ENCODE measurements at places on chromosomes 2 and 18.

DNA sequence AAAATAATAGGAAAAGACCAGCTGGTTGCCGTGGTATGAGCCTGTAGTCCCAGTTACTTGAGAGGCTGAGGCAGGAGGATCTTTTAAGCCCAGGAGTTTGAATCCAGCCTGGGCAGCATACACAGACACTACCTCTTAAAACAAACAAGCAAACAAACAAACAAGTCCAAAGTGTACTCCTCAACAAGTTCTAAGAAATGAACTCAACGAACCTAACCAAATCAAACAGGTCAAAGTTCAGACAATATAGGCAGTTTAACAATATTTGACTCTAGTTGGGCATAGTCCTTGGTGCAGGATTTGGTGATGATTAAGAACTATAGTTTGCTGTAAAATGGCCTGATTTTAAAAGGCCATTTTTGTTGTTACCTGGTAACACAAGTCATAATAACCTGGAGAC lies 41.9 kb upstream of the RHOB start:
- no peak for DNase-seq

GRCh38 chr18:12056034-12056883 lies 37.4 kb upstream of the ANKRD62 start:
- no peak for DNase-seq

- no peak for DNase-seq
Observed at GRCh38 chr2:67616749-67617148, 219.6 kb downstream of the ETAA1 start.

DNA sequence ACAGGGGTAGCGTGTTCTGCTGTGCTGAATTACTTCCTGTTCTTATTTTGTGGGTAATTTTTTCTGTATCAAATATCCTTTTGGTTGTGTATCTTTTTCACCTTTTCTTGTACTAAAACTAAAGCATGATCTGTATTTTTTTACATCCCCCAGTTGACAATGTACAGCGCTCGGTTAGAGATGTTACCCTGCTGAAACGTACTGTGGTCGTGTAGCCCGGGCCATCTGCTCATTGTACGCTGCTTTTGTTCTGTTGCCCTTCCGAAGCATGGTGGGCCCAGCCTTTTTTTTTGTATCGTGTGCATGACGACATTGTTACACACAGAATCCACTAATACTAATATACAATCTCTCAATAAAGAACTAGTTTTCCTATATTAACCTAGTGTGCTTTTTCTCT lies 233.1 kb downstream of the HAUS1 start:
- DNase-seq, result no peak

DNA sequence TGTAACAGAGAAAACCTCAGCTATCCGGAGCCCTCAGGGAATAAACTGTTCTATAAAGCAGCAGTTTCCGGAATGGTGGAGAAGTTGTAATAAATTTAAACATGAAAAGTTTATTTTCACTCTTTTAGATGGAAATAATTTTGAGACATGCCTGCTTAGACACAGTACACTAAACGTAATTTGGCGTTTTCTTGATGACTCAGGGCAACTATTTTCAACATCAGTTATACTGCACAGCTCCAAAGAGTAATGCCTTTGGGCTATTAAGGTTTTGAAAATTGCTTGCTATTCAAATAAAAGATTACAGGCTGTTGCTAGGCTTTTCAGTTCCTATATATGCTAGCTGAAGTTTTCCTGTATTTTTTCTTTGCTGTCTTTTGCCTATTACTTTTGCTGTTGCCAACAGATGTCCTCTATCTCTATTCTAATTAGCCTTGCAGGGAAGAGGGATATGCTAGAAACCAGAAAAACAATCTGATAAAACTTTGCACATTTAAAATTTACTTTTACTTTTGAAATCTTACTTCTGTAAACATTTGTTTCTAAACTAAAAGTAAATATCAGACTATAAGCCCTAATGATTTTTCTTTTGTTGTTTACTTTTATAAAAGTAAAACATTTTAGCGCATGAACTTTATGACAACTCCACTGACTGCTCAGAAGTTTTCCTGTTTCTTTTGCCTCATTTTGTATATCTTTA lies 113.4 kb upstream of the WDSUB1 start:
- DNase-seq, result no peak

DNA sequence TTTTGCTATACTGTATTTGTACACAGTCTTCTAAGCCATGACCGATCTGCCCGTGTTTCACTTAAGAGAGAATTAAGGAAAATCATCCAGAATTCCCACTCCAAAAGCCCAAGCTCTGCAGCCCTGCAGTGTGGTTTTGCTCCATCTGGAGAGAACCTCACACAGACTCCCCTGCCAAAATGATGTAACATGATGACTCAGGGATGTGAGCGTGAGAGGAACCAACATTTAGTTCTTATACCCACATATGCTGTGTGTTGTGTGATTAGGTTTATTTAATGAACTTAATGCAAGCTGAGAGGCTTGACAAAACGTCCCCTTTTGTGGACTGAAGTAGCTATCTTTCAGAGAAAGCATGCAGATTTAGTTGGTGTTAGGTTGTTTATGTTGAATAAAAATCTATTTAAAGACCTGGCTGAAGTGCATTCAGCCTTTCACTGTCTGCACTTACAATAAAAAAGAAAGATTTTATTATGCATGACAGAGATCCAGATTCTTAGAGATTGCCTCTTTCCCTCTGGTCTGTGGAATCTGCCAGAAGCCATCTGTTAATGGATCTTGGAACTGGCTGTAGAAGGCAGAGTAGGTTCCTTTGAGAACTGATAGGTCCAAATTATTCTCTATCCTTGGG lies 6.3 kb downstream of the RAB12 start:
- DNase-seq, result no peak

- no peak for DNase-seq
Observed at GRCh38 chr2:241017228-241017940, 19.0 kb downstream of the SNED1 start.

GRCh38 chr2:239255218-239255617 lies 145.6 kb downstream of the HDAC4 start:
- no peak for DNase-seq

DNA sequence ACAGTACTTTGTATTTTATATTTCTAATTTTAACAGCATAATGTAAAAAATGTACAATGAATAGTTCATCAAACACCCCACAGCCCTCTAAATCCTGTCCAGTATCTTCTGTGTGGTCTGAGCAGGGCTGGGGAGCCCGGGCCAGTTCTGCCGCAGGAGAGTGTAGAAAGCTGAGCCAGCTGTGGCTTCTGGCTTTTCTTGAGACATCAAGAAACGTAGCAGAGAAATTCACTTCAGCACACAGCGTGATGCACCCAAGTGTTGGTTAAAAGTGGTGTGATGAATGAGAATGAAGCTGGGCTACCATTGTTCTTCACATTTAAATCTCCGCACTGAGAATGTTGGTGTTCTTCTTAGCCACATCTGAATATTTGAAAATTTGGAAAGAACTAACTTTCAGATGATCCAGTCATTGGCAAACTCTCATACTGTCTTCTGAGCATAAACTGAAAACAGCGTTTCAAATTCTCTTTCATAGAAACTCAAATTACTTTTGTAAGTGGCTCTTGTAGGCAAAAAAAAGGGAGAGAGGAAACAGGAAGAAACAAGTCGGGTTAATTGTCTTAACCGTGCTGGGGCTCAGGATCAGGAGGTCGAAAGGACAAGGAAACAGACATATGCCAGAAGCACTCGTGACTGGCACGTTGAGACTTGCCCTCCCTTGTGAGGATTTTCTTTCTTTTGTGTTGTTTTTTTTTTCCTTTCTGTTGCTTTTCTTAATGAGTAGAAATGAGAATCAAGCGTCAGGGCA lies 23.4 kb upstream of the TMEM87B start:
- DNase-seq, result no peak

- no peak for DNase-seq
Observed at GRCh38 chr2:153935511-153935910, 63.8 kb downstream of the GALNT13 start.

All from CD4-positive, alpha-beta T cell treated with Interleukin-10 for 1 hour (primary cell).